ENCODE measurements at places on chromosomes 1 and 21.

DNA sequence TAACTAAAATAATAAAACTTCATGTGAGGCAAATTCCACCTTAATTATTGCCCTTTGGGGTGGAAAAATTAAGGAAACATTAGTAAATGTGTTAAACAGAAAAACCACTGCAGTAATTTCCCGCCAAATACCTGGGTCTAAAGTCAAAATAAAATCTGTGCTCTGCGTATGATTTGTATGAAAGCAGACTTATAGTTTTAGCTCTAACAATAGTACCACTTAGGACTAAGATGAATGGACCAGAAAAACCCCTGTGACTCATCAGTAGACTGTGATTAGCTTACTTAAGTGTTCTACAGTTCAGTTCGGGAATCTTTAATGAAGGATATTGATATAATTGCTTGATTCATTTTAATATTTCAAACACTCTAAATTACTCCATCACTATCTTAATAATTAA is 23.3 kb upstream of the C1orf105 start:
- peak; percentile 5 for DNase-seq

- DNase-seq: peak; percentile 53
These were observed 37.7 kb upstream of the ATG4C start for GRCh38 chr1:62746086-62746808.

- DNase-seq: no peak
These were observed 69.4 kb downstream of the RGS2 start for GRCh38 chr1:192878249-192878648.

DNA sequence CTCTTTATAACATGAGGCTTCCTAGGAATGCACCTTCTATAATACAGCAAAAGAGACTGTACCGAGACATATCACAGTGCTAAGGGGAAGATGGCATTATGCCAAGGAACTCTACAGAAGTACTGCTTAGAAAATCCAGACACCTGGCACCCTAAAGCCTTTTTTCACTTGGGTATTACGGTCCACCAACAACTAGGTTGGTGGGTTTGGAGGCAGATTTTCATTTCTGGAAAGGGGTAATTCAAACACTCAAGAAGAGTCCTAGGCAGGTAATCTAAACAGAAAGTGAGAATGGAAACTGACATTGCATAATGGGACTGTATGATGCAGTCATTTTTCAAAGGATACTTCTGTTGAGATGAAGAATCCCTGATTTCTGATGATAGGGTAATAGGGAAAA is 19.6 kb downstream of the SCMH1 start:
- DNase-seq: peak; percentile 65

DNA sequence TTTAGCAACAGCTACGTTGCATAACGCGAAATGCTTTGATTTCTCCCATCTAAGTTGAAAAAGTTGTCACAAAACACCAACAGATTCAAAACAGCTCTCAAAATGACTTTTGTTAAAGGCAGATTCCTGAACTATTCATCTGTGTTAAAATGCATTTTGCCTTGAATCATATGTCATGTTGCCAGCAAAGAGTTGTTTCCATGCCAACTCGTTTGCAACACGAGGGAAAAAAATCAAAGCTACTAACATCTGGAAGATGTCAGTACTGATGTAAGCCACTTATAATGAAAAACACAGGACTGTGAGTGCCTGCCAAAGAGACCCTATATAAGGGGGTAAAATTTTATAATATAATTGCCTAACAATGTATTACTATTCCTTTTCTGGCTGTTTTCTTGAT is 182.7 kb upstream of the PTBP2 start:
- no peak for DNase-seq

DNA sequence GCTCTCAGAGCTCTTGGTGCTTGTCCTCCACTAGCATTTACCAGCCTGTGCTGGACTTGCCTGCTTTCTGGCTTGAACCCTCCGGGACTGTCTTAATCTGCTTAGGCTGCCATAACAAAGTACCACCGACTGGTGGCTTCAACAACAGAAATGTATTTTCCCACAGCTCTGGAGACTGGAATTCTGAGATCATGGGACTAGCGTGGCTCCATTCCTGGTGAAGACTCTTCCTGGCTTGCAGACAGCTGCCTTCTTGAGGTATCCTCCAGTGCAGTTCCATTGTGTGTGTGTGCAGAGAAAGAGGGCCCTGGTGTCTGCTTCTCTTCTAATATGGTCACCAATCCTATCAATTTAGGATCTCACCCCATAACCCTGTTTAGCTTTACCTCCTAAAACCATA is 22.0 kb upstream of the RCAN1 start:
- DNase-seq: no peak

- DNase-seq: no peak
These were observed 31.3 kb upstream of the ACTN2 start for GRCh38 chr1:236654957-236655356.
